Activated CD4-positive, alpha-beta T cell treated with anti-CD3 and anti-CD28 coated beads for 36 hours (primary cell): ENCODE measurements at places on chromosomes 2 and 18.

DNA sequence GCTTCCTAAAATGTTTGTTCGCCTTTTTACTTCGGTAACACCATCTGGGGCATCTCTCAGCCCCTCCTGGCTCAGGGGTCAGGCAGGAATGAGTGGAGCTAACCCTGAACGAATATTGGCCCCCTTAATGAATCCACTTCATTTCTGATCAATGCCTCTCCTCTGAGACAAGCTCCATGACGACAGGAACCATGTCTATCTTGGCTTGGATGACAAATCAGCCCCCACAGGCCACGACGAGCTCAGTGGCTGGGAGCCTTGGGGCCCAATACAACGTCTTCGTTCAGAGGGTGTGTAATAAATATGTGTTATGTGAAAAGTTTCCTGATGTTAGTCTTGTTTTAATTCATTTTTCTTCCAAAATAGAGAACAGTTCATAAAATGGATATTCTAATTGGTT is 133.0 kb downstream of the COL6A3 start:
- DNase-seq: no peak

- DNase-seq: no peak
Measured at GRCh38 chr18:79826966-79827365, 29.2 kb downstream of the KCNG2 start.

GRCh38 chr2:24749069-24749691 is 44.0 kb downstream of the PTRHD1 start:
- DNase-seq: no peak

- no peak for DNase-seq
Measured at GRCh38 chr18:21747268-21747667, 6.7 kb downstream of the MIB1 start.

DNA sequence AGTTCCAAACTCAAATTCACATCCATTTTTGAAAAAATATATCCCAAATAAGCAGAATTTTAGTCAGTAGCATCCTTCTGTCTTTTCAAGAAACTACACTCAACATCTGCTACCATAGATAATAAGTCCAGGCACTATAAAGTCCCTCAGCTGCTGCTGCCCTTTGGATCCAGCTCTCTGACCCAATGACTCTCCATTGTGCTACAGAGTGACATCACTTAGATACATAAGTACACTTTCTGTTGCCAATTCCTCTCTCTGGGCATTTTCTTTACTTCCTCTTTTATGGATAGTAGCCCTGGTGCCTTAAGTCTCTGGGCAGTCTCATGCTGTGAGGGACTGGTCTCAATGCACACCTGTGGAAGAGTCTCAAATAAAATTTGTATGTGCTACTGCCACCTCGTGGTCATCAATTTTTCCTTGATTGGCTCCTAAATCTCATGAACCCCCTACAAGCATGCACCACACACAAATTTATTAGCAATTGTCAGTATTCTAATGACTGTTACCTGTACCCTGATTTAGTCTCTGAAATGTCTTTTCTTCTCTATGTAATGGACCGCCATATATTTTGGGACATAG is 219.2 kb downstream of the LRP1B start:
- DNase-seq: peak; percentile 19

DNA sequence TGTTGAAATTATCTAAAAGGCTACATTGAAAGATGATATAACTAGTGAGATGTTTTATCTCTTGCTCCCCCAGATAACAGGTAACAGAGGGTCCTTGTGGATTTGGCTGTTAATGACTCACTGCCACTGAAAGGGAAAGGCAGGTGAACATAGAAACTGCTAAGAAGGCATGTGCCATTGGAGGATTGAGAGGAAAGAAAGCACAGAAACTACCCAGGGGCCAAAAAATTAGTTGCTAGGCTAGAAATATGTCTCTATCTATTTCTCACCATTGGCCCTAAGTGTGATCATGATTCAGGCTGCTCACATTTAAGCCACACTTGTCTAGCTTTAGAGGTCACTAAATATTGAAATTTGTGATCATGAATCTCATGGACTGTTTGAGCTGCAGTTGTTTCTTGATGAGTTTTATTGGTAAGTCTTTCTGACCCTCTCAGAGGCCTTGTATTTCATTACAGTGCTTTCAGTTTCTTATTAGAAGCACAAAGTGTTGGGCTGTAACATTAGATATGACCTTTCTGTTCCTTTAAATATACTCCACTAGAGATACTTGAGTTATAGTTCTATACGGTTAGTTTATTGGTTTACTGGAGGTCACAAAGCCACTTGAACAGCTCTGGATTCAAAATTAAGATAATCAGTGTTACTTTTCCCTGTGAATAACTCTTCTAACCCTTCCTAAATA is 26.2 kb downstream of the NAB1 start:
- DNase-seq: no peak

- DNase-seq: no peak
Measured at GRCh38 chr2:69238449-69239031, 148.5 kb downstream of the GFPT1 start.

DNA sequence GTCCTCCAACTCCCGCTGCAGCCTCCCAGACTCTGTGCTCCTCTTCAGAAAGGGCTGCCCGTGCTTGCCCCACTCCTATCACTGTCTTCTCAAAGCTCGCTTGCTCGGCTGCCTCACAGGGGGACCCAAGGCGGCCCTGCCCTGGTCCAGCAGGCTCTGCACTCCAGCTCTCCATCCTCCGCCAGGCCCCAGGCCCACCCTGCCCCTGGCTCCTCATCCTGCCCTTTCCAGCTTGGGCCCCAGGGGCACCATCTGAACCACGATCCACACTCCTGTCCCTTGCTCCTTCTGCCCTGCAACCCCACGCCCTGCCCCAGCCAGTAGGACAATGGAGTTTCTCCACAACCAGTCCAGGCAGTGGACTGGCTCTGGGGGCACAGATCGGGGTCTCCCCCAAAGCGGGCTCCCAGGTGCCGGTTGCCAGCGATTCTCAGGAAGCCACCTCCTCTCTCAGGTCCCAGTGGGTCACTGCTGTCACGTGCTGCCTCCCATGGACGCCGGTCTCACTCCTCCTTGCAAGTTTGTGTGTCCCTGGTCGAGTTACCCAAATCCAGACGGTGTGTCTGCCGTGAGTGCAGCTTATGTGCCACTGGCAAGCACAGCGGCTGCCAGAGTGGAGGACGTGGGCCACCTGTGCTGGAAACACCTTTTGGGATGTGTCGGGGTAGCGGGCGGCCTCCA is 238.5 kb downstream of the HDAC4 start:
- DNase-seq: no peak

DNA sequence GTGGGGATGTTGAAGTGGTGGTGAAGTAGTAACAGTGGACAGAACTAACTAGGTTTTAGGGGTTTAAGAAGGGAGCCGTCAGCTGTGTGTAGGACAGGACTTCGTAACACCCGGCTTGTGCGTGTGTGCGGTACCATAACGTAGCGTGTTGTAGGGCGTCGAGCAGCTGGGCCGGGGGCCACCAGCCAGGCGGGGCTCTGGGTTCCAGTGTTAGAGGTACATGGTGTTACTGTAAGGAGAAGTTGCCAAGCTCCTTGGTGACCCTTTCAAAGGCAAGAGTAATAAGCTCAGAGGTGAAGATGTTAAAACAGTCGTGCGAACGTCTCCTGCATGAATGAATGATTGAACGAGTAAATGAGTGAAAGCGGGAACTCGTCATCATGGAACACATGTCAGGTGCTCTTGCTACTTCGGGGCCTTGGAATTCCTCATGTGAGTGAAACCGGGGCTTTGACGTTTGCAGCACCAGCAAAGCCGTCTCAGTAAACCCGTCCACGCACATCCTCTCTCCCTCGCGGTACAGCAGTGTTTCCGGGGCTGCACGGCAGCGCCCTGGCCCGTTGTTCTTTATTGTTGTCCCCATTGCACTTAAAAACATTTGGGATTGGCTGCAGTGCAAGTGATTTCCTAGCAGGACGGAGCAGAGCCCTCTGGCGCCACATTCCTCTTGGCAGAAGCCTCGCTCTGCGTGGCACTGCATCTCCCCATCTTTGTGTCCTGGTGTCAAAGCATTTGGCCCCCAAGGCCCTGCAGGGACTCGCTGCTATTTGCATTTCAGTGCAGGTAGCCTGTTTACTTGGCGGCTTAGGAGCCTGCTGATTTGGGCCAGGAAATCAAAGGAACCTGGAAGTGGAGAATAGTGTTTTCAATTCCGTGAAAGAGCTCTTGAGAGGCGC is 115.0 kb downstream of the GBX2 start:
- DNase-seq: no peak

DNA sequence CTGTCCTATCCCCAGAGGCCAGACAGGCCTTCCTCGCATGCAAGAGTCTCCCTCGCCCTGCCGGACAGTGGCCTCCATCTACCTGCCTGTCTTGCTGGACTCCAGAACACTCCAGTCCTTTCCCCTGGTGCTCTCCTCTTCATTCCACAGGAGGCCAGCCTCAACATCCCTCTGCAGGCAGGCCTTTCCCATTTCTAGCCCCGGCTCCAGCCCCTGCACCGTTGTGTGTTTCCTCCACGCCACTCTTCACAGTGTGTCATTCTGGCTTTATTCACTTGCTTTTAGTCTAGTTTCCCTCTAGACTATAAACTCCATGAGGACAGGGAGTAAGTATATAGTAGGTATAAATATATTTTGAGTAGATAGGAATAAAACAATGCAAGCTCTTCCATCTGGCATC is 81.2 kb downstream of the LOXHD1 start:
- DNase-seq: no peak

- no peak for DNase-seq
Measured at GRCh38 chr2:13401312-13401711, 684.6 kb downstream of the TRIB2 start.

DNA sequence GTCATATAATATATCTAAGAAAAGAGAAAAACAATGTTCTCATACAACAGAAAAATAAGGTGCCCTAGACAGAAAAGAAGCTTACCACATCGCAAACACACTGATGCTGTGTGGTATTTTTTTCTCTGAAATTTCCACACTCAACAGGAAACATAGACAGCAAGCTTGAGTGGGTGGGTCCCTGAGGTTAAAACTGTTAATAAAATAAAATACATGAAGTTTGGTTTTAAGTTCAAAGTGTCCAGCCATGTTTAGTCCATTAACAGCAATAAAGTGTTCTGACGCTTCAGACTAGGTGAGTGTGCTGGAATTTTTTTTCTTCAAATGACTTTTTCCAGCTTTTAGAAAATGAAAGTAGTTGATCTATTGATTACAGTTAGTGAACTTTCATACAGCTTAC is 83.3 kb upstream of the EPB41L5 start:
- DNase-seq: peak; percentile 10

- no peak for DNase-seq
Measured at GRCh38 chr18:76451396-76452331, 43.4 kb downstream of the ZNF516 start.

GRCh38 chr2:239021651-239022436 is 174.0 kb downstream of the TWIST2 start:
- no peak for DNase-seq

DNA sequence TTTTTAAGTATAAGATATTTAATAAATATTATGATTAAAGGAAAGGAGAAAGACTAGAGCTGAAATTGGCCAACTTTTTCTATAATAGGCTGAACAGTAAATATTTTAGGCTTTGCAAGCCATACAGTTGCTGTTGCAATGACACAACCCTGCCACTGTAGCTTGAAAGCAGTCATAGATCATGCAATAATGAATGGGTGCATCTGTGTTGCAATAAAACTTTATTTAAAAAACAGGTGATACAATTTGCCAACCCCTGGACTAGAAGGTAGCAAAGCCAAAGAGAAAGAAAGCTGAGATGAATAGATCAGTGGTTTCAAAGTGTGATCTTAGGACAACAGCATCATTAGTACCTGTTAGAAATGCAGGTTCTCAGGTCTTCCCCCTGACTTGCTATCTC is 219.1 kb downstream of the SETBP1 start:
- DNase-seq: no peak

DNA sequence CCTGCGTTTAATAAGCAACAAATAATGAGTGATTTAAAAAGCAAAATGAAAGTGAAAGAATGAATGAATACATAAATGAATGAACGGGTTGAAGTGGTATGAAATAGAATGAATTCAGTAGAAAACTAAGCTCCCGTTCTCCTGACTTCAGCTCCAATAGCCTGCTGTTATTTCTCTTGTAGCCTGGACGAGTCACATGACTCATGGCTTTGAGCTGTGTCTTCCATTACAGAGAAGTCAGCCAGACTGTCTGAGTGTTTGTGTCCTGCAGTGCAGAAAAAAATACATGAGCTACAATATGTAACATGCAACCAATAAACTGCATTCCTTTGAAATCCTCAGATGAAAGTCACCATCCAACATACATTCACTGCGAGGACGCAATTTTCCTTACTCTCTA is 21.2 kb downstream of the SCG2 start:
- no peak for DNase-seq

- DNase-seq: no peak
Measured at GRCh38 chr2:119809339-119810048, 49.8 kb downstream of the PTPN4 start.

DNA sequence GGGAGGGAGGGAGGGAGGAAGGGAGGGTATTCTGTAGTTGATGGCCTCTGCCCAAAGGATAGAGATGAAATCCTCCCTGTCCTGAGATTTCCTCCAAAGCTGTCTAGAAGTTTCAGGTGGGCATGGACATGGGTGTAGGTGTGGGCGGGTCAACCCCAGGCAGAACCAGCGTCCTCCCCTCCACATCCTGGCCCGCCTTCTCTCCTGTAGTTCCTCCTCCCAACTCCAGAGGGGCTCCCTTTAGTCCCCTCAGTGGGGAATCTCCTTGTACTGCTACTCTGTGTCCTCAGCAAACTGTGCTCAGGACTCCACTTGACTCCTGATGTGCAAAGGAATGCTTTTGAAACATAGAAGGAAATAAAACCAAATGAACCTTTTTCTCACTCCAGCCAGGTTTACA is 88.1 kb downstream of the MRPS9 start:
- no peak for DNase-seq

DNA sequence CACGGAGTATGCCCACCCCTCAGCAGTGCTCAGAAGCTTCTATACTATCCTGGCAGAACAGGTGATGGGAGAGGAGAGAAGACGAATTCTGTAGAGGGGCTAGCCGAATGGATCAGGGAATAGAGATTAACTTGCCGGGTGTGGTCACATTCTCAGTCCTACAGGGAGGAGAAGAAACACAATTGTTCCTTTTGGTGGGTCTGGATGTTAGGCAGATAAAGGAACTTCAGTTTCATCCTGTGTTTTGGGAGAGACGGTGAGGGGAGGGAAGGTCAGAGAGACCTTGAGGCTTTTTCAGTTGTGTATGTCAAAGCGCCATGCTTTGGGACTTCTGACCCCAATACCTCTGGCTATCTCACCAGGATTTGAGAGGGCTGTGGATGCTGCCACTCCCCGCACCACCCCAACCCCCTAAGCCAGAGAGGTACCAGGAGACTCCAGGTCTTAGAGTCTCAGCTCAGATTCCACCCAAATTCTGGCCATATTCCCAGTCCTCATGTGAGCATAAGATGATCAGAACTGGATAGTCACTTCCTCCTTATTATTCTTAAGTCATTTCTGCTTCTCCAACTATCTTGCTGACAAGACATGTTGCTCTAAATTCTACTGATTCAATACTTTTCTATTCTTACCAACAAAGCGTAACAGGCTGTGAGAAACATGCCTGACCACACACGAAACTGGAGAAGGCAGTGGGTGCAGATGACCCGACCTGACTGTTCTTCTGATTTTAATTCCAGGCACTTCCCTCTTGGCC is 2.3 kb upstream of the TMEM37 start:
- no peak for DNase-seq

GRCh38 chr18:44758861-44759631 is 78.4 kb downstream of the SETBP1 start:
- DNase-seq: peak; percentile 79

GRCh38 chr2:218962859-218963492 is 3.5 kb downstream of the CDK5R2 start:
- DNase-seq: peak; percentile 81

- DNase-seq: no peak
Measured at GRCh38 chr2:67065046-67065445, 332.1 kb upstream of the ETAA1 start.
